Type B pancreatic cell (in vitro differentiated cells): ENCODE measurements at places on chromosomes 1 and 21. TPM values are rescaled to one million over a fixed set of nuclear protein-coding genes. Genes with fewer than 3 reads are reported as not detected.

Gene BTBD8
- total RNA-seq, result 2.6 and 4.8 TPM in 2 replicates

Gene CLCA4
- total RNA-seq, result 0.10 TPM in 1 of 2 replicates, not detected in the other

Gene OR2L5
- total RNA-seq, result not detected in 2 replicates

Gene LIN28A
- total RNA-seq, result 3.1 and 26.2 TPM in 2 replicates

GRCh38 chr1:244651956-244652622 is 837 bp upstream of the DESI2 start:
- H3K4me3 ChIP-seq, result peak overlapping the region; percentile 93
- peak overlapping the region; percentile 84 for H3K27ac ChIP-seq
- H3K36me3 ChIP-seq, result peaks cover 6% of the 10 kb centered on the region

GRCh38 chr1:67850611-67851075 is 17.4 kb upstream of the GNG12 start:
- no peak overlapping the region for H3K4me3 ChIP-seq
- H3K4me1 ChIP-seq, result peaks cover 4% of the 10 kb centered on the region
- no peaks in the 10 kb centered on the region for H3K36me3 ChIP-seq
- H3K27ac ChIP-seq, result no peak overlapping the region
- no peak for DNase-seq

DNA sequence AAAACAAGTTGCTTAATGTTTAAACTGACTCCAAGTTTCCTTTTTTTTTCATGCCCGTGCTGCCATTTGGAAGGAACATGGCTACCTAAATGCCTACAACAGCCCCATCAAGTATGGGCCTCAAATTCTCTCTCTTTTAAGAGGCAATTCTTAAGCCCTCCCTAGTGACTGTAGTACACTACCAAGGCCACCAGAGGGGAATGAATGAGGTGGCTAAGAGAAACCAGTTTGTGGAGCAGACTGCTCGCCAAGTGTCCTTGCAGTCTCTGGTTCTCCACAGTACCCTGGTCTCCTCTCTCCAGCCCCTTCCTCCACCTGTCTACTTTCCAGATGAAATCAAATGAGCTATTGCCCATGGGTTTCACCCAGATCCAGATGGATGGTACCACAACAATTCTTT is 1809.6 kb downstream of the BRINP3 start:
- H3K4me3 ChIP-seq, result no peak overlapping the region
- no peak for DNase-seq
- no peak overlapping the region for H3K27ac ChIP-seq

GRCh38 chr1:208496467-208497371 is 252.5 kb upstream of the PLXNA2 start:
- no peak overlapping the region for H3K27ac ChIP-seq
- no peak for DNase-seq
- H3K4me1 ChIP-seq, result no peaks in the 10 kb centered on the region
- no peak overlapping the region for H3K4me3 ChIP-seq
- H3K27me3 ChIP-seq, result peaks cover 9% of the 10 kb centered on the region

DNA sequence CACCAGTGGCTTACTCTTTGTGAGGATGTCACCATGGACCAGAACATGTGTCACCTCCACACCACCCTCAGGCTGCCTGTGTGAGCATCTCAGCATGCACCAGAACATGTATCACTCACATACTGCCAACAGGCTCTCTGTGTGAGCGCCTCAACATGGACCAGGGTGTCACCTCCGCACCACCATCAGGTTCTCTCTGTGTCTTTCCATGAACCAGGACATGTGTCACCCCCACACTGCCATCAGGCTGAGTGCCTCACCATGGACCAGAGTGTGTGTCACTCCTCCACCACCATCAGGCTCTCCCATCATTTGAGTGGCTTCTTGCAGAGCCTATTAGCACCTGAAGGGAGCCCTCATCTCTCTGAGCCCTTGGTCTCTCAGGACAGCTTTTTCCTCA is 125.2 kb downstream of the ZNF648 start:
- H3K36me3 ChIP-seq, result no peaks in the 10 kb centered on the region
- H3K27ac ChIP-seq, result no peak overlapping the region
- peaks cover 3% of the 10 kb centered on the region for H3K27me3 ChIP-seq
- H3K4me3 ChIP-seq, result no peak overlapping the region

- H3K27ac ChIP-seq, result no peak overlapping the region
- peaks cover 20% of the 10 kb centered on the region for H3K27me3 ChIP-seq
- DNase-seq, result no peak
- H3K4me3 ChIP-seq, result no peak overlapping the region
- no peaks in the 10 kb centered on the region for H3K36me3 ChIP-seq
Observed at GRCh38 chr1:34412598-34413370, 236.1 kb downstream of the C1orf94 start.

GRCh38 chr1:86085741-86086409 is 70.7 kb downstream of the COL24A1 start:
- peaks cover 3% of the 10 kb centered on the region for H3K27me3 ChIP-seq
- H3K27ac ChIP-seq, result no peak overlapping the region
- H3K36me3 ChIP-seq, result no peaks in the 10 kb centered on the region
- H3K4me1 ChIP-seq, result no peaks in the 10 kb centered on the region
- no peak overlapping the region for H3K4me3 ChIP-seq
- DNase-seq, result no peak

GRCh38 chr1:29498126-29499103 is 262.1 kb downstream of the PTPRU start:
- no peak overlapping the region for H3K27ac ChIP-seq
- H3K4me1 ChIP-seq, result peaks cover 14% of the 10 kb centered on the region
- no peak overlapping the region for H3K4me3 ChIP-seq
- peaks cover 10% of the 10 kb centered on the region for H3K27me3 ChIP-seq
- peak; percentile 54 for DNase-seq
- H3K36me3 ChIP-seq, result no peaks in the 10 kb centered on the region

DNA sequence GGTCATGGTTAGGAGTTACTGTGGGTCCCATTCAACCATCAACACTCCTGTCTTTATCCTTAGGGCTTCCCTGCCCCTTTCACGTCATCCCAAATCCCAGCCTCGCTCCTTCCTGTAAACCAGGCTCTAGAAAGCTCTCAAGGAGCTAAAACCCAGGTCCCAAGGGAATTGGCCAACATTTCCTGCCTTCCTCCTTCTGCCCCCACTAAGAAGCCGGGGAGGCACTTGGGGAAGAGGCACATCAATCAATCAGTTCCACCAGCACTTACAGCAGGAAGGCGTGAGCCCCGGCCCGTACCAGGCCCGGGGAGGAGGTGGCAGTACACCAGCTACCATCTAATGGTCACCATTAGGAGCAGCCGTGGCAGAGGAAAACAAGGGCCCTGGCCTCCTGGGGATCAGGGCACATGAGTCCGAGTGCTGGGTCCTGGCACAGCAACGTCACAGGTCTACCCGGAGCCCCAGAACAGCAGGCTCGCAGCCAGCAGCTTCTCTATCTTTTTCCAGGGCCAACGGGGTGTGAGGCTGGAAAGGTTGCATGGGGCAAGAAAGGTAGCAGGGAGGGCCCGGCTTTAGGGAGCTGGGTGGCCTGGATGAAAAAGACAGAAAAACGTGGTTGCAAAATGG is 108.6 kb downstream of the CASZ1 start:
- peaks cover 9% of the 10 kb centered on the region for H3K27me3 ChIP-seq
- no peak for DNase-seq
- peak overlapping the region; percentile 36 for H3K4me3 ChIP-seq
- H3K36me3 ChIP-seq, result no peaks in the 10 kb centered on the region
- peak overlapping the region; percentile 95 for H3K27ac ChIP-seq

DNA sequence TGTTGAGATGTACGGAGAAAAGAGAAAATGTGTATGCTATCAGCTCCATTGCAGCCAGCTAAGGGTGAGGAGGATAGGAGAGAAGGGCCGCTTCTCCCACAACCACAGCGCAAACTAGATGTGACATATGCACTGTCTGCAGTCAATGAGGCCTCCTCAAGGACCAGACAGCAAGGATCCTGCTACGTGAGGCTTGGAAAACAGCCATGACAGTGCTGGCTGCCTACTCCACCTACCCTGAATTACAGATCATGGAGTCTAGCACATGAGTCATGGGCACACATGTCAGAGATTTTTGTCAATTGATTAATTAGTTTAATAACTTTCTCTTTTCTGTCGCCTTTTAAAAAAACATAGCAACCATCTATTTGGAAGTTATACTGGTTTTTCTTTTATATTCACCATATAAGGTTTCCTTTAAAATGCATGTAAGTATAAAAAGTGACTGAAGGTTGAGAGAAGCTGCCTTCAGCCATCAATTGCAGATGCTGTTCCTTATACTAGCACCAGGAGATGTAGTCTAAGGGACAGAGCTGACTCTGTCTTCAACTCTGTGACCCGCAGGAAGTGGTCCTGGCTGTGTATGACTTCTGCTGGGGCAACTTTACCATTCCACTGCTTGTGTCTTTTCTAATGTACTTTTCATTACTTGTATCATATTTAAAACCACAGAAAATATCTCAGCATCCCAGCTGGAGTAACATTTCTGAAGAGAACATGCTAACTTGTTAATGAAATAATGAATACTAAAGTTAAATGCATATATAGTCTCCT is 3.1 kb downstream of the VPS26C start:
- peak overlapping the region; percentile 96 for H3K27ac ChIP-seq
- peak overlapping the region; percentile 73 for H3K4me3 ChIP-seq
- H3K36me3 ChIP-seq, result peaks cover 4% of the 10 kb centered on the region
- DNase-seq, result no peak

- peaks cover 13% of the 10 kb centered on the region for H3K4me1 ChIP-seq
- peak overlapping the region; percentile 32 for H3K27ac ChIP-seq
- peaks cover 5% of the 10 kb centered on the region for H3K27me3 ChIP-seq
- no peaks in the 10 kb centered on the region for H3K36me3 ChIP-seq
- DNase-seq, result no peak
Observed at GRCh38 chr21:39125752-39126485, 57.3 kb downstream of the PSMG1 start.

GRCh38 chr1:8633741-8634501 is 183.5 kb downstream of the RERE start:
- no peaks in the 10 kb centered on the region for H3K27me3 ChIP-seq
- H3K4me1 ChIP-seq, result peaks cover 44% of the 10 kb centered on the region
- peak overlapping the region; percentile 12 for H3K27ac ChIP-seq
- DNase-seq, result no peak
- no peak overlapping the region for H3K4me3 ChIP-seq
- H3K36me3 ChIP-seq, result peaks cover 15% of the 10 kb centered on the region

DNA sequence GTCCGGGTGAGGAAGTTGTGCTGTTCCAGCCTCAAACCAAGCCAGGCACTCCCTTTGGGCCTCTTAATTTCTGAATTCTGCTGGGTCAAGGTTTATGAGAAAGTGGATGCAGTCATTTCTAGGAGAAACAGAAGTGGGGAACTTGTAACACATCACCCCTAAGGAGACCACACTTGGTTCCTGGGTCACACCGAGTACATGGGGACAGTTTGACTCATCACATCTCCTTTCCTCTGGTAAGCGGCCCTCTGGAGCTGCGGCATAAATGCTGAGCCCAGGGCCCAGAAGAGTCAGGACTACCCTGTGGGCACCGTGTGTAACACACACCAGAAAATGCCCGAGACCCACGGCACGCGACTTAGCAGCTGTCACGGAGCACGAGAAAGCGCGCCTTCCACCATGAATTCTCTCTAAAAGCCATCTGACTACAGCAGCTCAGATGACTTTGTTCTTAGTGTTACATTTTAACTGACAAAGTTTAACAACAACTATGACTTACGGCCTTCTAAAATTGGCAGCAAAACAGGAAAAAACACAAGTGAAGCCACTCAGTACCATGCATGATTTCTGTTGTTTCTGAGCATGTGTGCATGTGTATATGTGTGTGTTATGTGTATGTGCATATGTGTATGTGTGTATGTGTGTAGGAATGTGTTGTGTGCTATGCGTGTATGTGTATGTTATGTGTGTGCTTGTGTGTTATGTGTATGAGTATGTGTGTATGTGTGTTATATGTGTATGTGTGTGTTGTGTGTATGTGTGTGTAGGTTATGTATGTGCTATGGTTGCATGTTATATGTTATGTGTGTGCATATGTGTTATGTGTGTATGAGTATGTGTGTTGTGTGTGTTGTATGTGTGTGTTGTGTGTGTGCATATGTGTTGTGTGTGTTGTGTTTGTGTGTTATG is 50.8 kb downstream of the TOMM20 start:
- DNase-seq, result no peak
- no peak overlapping the region for H3K4me3 ChIP-seq
- no peaks in the 10 kb centered on the region for H3K36me3 ChIP-seq
- H3K27me3 ChIP-seq, result no peaks in the 10 kb centered on the region
- H3K27ac ChIP-seq, result no peak overlapping the region

- H3K4me1 ChIP-seq, result peaks cover 7% of the 10 kb centered on the region
- no peak for DNase-seq
- H3K27me3 ChIP-seq, result no peaks in the 10 kb centered on the region
- H3K27ac ChIP-seq, result no peak overlapping the region
- H3K4me3 ChIP-seq, result no peak overlapping the region
Observed at GRCh38 chr1:198939286-198939685, 300.4 kb downstream of the PTPRC start.

DNA sequence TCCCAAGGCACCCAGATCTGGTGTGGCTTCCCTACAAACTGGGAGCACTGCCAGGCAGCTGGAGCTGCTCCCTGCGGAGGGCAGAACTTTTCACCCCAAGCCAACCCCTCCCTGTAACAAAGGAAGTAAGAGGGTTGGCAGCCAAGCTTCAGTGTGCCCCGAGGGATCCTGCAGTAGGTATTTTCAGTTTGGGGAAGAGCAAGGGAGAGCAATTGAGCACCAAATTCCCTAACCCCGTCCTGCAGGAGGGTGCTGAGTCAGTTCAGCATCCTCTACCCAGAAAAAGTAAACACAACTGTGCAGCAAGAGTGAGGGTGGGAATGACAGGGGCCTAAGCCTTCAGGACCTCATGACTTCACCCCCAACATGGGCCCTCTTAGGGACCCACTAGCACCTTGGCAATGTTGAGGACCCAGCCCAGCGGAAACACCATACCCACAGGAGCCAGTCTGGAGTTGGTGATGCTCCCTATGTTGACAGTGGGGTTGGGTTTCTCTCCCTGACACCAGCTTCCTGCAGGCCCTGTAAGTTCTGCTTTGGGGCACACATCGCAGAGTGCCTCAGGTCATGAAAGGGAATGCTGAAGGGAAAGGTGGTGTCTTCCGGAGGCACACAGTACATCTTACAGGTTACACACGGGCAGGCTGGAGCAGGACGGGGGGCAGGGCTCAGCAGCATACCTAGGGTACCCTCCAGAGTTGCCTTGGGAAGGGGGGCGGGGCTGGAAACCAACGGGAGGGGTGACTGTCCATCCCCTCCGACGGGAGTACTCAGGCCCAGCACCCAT is 14.8 kb downstream of the SH3BP5L start:
- DNase-seq, result peak; percentile 53
- no peak overlapping the region for H3K27ac ChIP-seq
- H3K4me3 ChIP-seq, result no peak overlapping the region
- no peaks in the 10 kb centered on the region for H3K27me3 ChIP-seq
- peaks cover 4% of the 10 kb centered on the region for H3K4me1 ChIP-seq
- H3K36me3 ChIP-seq, result peaks cover 12% of the 10 kb centered on the region

DNA sequence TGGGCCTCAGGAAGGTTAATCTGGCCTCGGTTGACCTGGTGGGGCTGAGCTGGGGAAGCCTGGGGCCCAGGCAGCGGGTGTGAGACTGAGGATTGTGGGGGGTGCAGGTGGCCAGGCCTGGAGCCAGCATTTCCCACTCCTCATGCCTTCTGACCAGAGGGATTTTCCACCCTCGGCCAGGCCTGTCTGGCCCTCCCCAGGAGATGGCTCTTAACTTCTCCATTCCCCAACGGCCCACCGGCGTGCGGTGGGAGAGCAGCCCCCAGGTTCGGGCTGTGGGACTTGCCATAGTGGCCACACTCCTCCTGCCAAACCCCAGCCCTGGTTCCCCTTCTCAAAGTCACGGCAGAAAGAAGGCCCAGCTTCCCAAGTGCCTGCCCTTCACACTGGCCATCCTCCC is 126.5 kb upstream of the RUNX3 start:
- no peak overlapping the region for H3K27ac ChIP-seq
- H3K36me3 ChIP-seq, result no peaks in the 10 kb centered on the region
- peaks cover 24% of the 10 kb centered on the region for H3K27me3 ChIP-seq
- DNase-seq, result no peak

GRCh38 chr1:246425139-246425794 is 81.8 kb downstream of the SMYD3 start:
- no peaks in the 10 kb centered on the region for H3K27me3 ChIP-seq
- DNase-seq, result no peak
- no peak overlapping the region for H3K4me3 ChIP-seq
- no peak overlapping the region for H3K27ac ChIP-seq
- no peaks in the 10 kb centered on the region for H3K4me1 ChIP-seq
